ENCODE measurements at places on chromosomes 7 and 10.

DNA sequence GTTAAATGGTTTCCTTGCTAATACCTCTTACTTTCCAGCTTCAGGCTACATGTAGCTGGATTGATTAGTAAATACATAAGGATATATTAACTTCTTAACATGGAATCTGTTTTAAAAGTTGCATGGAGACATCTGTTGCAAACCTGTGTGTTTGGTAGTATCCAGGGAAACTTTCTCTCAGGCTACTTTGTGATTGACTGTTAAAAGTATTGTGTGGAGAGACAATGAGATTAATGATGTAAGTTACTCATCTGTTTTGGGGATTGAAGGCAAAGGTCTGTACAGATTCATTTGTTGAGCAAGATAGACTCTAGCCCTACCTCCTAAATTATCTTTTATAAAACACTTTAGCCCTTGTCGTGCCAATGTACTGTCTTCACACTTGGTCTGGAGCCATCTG is 6.6 kb downstream of the CREB5 start:
- DNase-seq = no peak

DNA sequence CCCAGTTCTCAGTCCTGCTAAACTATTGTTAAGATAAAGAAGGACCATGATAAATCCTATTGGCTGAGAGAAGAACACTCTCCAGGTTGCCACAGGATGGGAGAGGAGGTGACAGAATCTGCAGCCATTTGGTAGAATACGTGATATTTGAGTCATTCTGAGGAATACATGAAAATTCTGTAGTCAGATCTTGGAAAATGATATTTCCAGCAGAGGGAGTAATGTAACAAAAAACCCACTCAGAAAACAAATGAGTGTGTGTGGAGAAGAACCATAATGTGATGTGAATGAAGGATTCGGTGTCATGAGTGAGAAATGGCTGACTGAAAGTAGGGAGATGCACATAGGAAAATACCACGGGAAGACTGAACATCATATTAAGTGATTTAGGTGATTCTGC is 128.5 kb upstream of the PFKP start:
- no peak for DNase-seq

DNA sequence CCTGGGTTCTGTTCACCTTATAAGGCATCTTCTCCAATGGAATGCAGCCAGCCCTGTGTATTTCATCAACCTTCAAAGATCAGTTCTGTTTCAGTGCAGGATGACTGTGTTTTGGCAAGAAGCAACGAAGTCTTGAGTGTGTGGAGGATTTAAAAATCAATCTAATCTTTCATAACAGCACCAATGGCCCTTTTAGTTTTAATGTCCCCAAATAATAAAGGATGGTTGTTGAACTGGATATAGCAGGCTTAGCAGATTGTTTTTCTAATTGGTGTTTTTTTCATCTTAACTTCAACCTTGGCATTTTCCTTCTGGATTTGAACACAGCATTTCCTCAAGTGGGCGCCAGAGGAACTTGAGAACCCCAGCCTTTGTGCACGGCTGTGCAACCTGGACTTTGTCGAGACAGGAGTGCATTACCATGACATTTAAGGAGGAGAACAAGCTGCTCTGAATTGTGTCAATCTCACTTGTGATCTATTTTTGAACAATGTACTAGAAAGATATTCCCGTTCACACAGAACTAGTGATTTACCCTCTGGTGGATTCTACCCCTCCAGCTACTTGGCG is 313.3 kb upstream of the AKR1E2 start:
- no peak for DNase-seq

- DNase-seq = no peak
Observed at GRCh38 chr7:105185290-105186010, 171.4 kb downstream of the KMT2E start.

- DNase-seq = no peak
Observed at GRCh38 chr10:49830846-49831245, 68.7 kb upstream of the OGDHL start.

DNA sequence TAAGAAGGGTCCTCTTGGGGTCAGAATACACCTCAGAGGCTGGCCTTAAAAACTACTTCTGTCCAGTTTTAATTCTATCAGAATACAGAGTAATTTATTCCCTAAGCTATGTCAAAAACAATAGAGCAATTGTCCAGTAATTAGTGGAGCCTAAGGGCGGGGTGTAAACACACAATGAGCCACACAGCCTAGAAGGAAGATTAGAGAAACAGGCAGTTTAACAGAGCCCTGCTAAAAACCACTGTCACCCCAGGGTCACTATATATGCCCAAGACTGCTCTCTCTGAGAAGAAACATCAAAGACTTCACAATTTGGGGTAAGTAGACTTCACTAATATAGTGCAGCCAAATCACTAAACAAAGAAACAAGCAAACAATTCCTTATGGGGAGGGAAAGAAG is 27.2 kb upstream of the WNT2 start:
- no peak for DNase-seq

- DNase-seq = no peak
Observed at GRCh38 chr10:119461380-119461779, 81.1 kb downstream of the RGS10 start.

DNA sequence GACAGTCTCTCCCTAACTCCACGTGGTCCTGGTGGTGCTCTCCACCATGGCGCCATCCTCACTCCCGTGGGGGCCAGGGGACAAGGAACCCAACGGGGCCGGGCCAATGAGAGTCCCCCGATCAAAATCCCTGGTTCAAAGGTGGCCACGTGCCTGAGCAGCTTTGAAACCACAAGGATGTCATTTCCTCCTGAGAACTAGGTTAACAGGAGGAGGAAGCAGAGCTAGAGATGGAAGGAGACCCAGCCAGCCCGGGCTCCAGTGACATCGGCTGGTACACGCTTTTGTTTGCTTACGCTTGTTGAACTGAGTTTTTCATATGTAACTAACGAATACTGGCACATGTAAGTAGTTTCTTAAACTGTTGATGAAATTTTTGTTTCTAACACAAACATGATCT is 61.7 kb downstream of the PRPF18 start:
- DNase-seq = no peak

DNA sequence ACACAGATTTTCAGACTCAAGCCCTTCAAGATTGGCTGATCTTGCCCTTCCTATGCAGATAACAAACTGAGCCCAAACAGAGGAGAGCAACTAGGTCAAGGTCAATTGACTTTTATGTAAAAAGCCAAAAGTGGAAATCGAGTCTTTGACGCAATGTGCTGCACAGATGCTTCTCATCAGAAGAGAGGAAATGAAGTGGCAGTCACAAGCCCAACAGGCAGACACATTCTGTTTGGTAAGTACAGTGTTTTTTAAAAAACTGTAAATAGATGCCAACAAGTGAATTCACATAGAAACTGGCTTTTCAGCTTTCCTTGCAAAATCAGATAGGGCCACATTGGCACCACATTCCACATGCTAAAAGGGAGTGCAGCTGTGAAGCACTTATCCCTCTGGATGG is 606.6 kb downstream of the KCNMA1 start:
- no peak for DNase-seq

DNA sequence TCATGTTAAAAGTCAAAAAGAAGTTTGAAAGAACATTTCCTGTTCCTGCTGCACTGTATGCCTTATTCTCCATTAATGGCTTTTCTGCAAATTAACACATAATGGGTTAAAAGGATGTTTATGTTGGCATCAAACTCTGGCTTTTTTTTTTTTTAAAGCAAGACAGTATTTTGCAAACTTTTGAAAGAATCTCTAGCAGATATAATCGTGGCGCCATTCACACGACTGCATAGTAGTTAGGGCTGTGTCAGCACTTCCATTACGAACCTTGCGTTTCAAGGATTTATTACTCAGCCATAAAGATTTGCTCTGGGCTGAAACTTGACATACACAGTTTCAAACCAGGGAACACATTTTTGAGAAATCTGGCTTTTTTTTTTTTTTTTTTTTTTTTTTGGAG is 207.8 kb downstream of the DYNC1I1 start:
- no peak for DNase-seq

DNA sequence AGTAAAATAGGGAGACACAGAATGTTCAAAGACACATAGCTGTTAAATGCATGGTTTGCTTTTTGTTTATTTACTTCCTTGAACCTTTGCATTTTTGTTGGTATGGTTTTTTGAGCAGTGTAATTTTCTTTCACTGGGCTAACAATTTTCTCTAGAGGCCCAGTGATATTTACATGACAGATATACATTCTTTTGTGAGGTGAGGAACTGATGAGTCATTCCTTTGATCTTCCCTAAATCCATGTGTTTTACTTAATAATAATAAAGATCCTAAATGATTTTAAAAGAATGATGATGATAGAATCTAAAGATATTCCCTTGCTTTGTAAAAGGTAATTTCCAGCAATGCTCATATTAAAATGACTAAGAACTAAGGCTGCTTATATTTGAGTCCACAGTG is 188.5 kb upstream of the ANK3 start:
- no peak for DNase-seq

- DNase-seq = no peak
Observed at GRCh38 chr7:133542209-133542780, 289.4 kb downstream of the EXOC4 start.
